CD4-positive, CD25-positive, alpha-beta regulatory T cell (primary cell): ENCODE measurements at places on chromosomes 6 and 20. TPM values are rescaled to one million over a fixed set of nuclear protein-coding genes. Genes with fewer than 3 reads are reported as not detected.

GRCh38 chr20:23069108-23069507, 17.0 kb downstream of the CD93 start:
- no peaks in the 10 kb centered on the region for H3K36me3 ChIP-seq
- H3K27ac ChIP-seq, result no peak overlapping the region
- H3K27me3 ChIP-seq, result peaks cover 3% of the 10 kb centered on the region
- H3K4me3 ChIP-seq, result no peak overlapping the region

GRCh38 chr6:32483968-32484613, 44.4 kb downstream of the HLA-DRA start:
- H3K27ac ChIP-seq, result no peak overlapping the region
- peaks cover 3% of the 10 kb centered on the region for H3K27me3 ChIP-seq
- no peaks in the 10 kb centered on the region for H3K4me1 ChIP-seq
- no peak overlapping the region for H3K4me3 ChIP-seq

Gene C6orf52
- not detected for total RNA-seq

- H3K27ac ChIP-seq, result no peak overlapping the region
- no peak overlapping the region for H3K4me3 ChIP-seq
- no peak for DNase-seq
Observed at GRCh38 chr6:34181908-34182307, 36.0 kb upstream of the GRM4 start.
